ENCODE measurements at places on chromosomes 6 and 20. TPM values are rescaled to one million over a fixed set of nuclear protein-coding genes. Genes with fewer than 3 reads are reported as not detected.

GRCh38 chr6:157123234-157123633, 200.1 kb downstream of the TMEM242 start:
- DNase-seq = no peak

DNA sequence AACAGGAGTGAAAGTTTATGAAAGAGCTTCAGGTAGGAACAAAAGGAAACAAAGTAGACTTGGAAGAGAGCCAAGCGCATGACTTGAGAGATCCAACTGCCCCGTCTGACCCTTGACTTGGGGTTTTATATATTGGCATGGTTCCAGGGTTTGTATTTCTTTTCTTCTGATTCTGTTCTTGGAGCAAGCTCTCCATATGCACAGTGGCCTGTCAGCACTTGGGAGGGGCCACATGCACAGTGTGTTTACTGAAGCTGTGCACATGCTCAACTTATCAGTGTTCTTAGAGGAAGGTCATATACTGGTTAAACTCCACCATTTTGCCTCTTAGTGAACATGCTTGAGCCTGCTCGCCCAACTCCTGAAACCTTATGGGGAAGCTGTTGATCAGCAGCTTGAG, 953.7 kb downstream of the TFAP2A start:
- no peak for DNase-seq

C6orf136 gene
- total RNA-seq = 25.0 TPM

GRCh38 chr6:95576998-95577303, 384 bp upstream of the MANEA start:
- DNase-seq = no peak

PREP gene
- total RNA-seq = 34.1 TPM

- no peak for DNase-seq
Measured at GRCh38 chr6:15936503-15936902, 192.4 kb upstream of the MYLIP start.

- no peak for DNase-seq
Measured at GRCh38 chr6:80537118-80537972, 430.9 kb downstream of the BCKDHB start.

- no peak for DNase-seq
Measured at GRCh38 chr20:47379433-47380150, 23.1 kb upstream of the ZMYND8 start.

DNA sequence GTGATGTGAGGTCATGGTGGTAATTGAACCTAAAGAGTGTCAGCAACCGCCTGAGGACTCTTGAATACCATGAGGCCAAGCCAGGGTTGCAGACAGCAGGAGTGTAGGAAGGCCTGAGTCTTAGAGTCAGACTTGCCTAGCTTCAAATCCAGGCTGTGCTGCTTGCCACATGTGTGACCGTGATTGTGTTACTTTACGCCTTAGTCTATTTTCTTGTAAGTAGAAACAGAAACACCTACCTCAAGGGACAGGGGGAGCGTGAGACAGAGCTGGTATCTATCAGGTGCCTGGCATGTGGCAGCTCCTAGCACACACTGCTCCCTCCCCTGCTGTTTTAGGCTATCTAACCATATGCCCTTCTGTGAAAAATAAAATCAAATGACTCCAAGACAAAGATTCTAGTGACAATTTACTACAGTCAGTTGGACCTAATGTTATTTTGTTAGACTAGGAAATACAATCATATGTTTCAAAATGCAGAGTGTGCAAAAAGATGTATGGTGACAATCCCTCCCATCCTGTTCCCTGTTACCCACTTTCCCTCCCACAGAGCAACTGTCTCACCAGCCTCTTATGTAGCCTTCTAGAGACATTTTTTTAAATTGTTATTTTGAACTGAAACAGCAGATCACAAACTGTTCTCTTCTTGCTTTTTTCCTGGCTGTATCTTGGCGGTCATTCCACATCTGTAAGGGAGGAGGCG, 21.7 kb downstream of the TAF8 start:
- no peak for DNase-seq

HCK gene
- total RNA-seq = not detected

NRN1 gene
- 46.1 TPM for total RNA-seq

- peak; percentile 21 for DNase-seq
Measured at GRCh38 chr6:1316489-1316971, 4.6 kb downstream of the FOXQ1 start.

GRCh38 chr20:18611492-18611891, 23.6 kb downstream of the DTD1 start:
- DNase-seq = peak; percentile 67

Measured in A673 (cell line).